CD4-positive, alpha-beta T cell treated with Interleukin-15 for 1 hour (primary cell): ENCODE measurements at places on chromosomes 6 and 20.

GRCh38 chr6:163686301-163686700, 271.8 kb downstream of the QKI start:
- no peak for DNase-seq

DNA sequence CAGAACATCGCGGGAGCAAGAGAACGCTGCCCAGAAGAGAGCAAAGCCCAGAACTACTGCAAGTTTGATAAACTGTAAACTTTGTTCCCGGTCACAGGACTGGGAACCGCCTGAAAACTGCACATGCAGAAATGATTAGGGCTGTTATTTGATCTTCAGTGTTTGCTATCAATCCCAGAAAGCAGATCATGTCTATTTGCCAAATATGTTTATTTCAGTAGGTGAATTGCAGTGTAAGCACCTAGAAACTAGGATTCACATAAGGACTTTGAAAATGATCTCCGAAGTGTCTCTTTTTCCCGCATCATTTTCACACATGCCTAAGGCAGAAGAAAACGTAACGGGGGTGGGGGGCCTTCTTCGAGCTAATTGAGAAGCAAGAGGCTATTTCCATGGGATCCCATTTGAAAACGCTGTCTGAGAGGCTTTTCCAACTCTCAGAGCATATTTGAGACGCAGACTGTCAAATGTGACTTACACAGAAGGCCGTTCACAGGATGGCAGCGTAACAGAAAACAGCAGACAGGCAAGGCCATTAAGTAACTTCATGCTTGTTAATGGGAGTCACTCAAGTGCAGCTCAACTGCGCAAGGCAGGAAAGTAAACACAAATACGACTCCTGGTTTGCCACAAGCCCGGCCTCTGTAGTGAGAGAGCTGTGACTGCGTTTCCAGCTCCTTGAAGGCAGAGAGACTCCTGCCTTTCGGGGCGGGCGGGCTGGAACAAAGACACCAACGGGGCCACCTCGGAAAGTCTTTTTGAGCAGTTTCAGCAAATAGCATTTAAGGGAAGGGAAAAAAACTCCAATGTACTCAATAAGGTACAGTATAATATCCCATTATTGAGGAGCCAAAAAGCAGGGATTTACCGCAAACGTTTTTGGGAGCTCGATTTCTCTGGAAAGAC, 144.7 kb upstream of the ZNF217 start:
- no peak for DNase-seq

- DNase-seq, result no peak
Measured at GRCh38 chr6:39251406-39251805, 22.1 kb upstream of the KCNK5 start.

- DNase-seq, result peak; percentile 49
Measured at GRCh38 chr20:5688431-5688972, 61.7 kb upstream of the SHLD1 start.

- DNase-seq, result peak; percentile 58
Measured at GRCh38 chr20:17969884-17970409, 1.1 kb downstream of the MGME1 start.
